ENCODE measurements at places on chromosomes 1 and 21. TPM values are rescaled to one million over a fixed set of nuclear protein-coding genes. Genes with fewer than 3 reads are reported as not detected.
A peak's percentile ranks its signal among the peaks of the same experiment; 100 is the strongest.

TBX15 gene
- 0.31 TPM for total RNA-seq

DNA sequence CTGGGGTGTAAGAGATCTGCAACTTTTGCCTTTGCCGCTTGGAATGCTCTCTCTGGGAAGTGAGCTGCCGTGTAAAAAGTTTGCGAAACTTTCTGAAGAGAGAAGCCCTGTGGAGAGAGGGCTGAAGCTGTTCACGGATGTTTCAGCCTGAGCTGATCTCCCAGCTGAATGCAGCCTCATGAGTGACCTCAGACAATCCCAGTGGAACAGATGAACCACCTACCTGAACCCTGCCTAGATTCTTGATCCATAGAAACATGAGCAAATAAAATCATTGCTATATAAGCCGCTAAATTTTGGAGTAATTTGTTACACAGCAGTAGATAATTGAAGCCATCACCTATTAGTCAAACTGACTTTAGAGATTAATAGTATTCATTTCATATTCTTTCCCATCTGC, 4.4 kb upstream of the ALG6 start:
- DNase-seq, result no peak

MCOLN3 gene
- total RNA-seq, result 0.68 TPM

DNA sequence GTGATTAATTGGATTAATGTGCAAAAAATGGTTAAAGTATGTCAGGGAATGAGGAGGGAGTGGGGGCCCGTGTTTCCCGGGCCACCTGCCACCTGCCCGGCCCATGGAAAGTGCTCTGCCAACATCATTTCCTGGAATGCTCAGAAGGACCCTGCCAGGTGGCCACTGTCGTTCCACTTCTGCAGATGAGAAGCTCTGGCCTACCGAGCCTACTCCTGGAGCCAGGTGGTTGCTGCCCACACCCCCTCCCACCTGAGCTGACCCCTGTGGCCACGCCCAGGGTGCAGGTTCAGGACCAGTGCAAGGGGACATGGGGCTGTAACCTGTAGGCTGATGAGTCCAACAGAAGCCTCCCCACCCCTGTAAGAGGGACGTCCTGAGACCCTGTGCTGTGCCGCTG, 99.7 kb downstream of the PRDM16 start:
- no peak for DNase-seq

DNA sequence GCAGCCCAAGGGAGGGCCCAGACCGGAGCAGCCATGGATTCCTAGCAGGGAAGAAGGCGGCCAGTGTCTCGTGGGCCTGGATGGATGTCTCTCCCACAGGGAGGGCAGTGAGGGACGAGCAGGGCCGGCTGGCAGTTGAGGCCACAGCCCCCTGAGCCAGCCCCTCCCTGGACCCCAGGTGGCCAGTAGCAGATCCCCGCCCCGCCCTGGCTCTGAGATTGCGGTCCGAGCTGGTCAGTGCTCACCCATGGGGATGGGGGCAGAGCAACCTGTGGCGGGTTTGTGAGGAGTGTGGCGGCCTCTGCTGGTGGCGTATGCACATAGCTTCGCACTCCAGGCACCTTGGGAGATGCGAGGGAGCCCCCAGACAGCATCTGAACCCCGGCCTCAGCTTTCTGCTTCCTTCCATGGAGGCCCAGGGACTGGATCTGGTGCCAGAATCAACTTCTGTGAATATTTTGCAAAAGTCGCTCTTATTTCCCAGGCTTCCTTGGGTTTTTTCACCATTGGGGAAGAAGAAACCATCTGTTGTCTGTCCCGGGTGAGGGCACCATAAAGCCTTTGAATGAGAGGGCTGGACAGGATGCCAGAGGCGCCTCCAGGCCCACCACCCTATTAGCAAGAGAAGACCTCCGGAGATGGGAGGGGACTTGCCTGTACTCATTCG, 8.4 kb upstream of the KCNN3 start:
- DNase-seq, result peak; percentile 77
